ENCODE measurements at places on chromosomes 13 and 19.

GRCh38 chr19:16888629-16889365 is at the start of gene F2RL3:
TSS of gene F2RL3 (plus strand) at chr19:16888999. CDS start at chr19:16889190, 191 bp downstream.
- ATAC-seq: peak; percentile 32

DNA sequence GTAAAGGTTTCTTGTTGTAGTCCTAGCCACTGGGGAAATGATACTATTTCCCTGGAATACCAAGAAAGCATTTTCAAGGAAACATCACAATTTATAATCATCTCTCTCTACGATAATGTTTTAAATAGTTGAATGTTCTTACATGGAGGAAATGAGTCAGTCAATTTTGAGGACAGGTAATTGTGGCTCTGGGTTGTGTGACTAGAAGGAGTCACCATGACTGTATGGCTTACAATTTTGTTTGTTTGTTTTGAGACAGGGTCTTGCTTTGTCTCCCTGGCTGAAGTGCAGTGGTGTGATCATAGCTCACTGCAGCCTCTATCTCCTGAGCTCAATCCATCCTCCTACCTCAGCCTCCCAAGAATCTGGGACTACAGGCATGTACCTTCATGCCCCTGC is 47.4 kb downstream of the COG3 start:
- peak; percentile 72 for ATAC-seq

DNA sequence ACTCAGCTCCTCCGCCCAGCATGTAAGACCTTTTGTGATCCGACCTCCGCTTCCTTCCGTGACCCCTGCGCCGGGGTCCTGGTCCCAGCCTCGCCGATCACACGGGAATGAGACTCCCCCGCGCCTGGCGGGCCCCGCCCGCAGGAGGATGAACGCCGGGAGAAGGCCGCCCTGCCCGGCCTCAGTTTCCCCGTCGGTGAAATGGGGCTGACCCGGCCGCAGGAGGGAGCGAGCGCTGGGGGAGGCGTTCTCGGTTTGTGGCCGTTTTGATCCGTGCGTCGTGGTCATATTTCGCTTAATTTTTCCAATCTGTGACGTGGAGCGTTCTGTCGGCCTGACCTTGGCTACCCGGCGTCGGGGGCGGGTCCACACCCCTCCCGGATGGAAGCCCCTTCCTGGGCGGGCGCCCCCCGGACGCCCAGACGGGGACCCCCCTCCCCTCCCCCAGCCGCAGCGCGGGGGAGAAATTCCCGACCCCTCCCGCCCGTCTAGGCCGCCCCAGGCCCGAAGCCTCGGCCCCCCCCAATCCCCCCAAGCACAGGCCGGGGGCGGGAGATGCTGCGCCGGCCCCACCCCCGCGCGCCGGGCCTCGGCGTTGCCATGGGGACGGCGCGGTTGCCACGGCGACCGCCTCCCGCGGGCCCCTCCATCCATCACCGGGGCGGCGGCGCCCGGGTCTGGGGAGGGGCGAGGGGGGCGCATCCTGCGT is 11.1 kb downstream of the PALM start:
- ATAC-seq: no peak

DNA sequence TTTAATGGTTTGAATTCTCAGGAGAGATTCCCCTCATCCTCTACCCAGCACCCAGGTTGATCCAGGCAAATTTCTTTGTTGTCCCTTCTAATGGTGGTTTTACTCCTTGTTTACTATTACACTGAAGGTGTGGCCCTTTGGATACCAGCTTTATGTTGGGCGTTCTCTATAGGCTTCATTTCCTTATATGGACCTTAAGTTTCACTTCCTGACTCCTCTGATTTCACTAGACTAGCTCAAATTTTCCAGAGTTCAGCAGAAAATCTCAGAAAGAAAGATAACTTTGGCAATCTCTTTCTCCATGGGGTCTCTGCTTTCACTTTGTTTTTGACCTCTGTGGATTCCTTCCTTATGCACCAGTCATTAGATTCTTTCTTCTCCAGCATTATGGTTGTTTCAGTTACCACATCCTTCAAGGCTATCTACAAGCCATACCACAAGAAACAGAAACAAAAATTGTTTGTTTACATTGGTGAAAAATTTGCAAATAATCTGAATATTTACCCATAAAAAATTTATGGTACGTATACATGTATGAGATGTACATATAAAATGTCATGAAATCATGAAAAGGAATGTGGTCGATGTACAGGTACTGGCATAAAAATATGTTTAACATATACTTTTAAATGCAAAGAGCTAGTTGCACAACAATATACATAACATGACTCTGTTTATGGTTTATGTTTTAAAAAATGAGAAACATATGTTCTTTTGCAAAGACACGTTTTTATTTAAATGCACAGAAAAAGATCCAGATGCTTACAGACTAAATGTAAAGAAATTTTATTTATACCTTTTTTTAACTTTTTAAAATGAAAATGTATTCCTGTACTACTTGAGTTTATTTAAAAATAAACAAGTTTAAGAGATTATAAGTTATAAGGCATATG is 212.6 kb downstream of the LACC1 start:
- ATAC-seq: no peak

DNA sequence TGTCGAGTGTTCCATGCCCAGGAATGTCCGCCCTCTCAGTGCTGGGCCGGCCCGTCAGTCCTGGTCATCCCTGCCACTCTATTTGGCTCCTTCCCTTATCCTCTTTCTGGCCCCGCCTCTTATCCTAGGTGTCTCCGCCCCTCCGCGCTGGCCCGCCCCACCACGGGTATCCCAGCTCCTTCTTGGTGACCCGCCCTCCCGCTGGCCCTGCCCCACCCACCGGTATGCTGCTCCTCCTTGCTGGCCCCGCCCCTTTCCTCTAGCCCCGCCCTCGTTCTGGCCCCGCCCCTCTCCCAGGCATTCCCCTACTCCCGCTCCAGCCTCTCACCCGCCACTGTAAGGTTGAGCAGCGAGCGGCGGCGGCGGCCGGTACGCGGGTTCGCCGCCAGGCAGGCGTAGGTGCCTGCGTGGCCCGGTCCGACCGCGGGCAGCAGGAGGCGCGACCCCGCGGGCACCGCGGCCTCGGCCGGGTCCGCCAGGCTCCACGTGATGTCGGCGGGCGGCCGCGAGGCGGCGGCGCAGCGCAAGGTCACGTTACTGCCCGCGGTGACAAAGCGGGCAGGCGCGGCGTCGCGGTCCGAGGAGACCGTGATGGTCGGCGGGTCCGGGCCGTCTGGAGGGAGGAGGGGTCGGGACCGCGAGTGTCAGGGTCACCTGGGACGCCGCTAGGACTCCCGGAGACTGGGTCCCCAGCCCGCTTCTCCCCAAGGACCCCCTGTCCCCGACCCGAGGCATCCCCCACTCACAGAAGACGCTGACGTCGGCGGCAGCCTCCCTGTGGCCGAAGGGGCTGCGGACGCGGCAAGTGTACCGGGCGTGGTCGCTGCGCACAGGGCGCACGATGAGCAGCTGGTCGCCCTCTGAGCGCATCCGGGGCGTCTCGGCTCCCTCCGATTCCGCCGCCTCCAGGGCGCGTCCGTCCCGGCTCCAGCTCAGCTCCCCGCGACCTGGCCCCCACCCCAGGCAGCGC is 2.0 kb downstream of the VSIG10L start:
- ATAC-seq: peak; percentile 78

DNA sequence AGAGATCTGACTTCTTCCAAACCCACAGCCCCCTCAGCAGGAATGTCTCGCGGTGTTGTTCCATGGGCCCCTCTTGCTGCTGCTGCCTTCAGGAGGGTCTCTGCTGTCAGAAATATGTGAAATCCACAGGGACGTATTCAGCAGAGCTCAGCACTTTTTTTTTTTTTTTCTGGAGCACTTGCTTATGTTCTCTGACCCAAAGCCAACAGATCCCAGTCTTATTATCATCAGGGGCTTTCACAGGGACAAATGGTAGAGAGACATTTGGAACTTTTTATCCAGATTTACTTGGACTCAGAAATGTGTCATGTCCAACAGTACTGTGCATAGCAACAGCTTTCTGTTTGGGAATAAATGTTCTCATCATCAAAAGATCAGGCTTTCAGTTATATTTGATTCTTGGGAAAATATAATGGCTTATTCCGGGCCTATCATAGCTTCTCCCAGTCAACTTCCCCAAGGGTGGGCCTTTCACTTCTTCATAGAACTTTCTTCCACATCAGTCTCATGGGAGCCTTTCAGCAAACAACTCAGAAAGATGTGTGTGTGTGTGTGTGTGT is 332.7 kb downstream of the ZNF536 start:
- ATAC-seq: no peak

DNA sequence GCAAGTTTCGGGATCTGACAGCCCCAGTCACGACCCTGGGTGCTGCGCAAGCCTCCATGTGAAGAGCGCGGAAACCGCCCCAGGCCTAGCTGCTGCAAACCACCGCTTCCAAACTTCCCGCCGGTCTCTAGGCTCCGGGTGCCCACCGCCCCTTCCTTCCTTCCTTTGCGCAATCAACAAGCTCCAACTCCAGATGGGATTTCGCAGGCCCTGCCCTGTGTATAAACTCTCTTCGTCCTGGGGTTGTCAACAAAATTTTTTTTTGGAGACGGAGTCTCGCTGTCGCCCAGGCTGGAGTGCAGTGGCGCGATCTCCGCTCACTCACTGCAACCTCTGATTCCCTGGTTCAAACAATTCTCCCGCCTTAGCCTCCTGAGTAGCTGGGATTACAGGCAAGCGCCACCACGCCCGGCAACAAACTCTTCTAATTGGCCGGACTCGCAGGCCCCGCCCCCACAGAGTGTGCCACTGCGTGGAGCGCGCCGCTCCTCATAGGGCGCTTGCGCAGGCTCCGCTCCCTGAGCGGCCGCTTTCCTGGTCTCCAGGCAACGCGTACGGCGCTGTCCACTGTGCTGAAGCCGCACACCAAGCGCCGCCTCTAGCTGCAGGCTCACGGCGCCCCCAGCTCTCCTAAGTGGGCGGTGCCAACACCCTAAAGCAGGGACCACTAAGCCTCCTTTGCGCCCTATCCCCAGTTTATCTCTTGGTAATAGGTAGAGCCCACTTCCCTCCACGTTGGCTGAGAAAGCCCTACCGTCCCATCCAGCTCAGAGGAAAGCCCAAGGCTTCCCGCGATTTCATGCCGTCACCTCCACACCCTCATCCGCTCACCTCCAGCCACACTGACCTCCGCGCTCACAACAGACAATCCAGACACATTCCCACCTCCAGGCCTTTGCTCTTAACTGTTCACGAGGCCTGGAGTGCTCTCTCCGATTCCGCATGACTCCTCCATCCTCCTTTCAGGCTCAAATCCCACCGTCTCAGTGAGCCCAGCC is 5.5 kb upstream of the QTRT1 start:
- peak; percentile 95 for ATAC-seq

- no peak for ATAC-seq
Measured at GRCh38 chr13:44867825-44868224, 121.4 kb downstream of the NUFIP1 start.

DNA sequence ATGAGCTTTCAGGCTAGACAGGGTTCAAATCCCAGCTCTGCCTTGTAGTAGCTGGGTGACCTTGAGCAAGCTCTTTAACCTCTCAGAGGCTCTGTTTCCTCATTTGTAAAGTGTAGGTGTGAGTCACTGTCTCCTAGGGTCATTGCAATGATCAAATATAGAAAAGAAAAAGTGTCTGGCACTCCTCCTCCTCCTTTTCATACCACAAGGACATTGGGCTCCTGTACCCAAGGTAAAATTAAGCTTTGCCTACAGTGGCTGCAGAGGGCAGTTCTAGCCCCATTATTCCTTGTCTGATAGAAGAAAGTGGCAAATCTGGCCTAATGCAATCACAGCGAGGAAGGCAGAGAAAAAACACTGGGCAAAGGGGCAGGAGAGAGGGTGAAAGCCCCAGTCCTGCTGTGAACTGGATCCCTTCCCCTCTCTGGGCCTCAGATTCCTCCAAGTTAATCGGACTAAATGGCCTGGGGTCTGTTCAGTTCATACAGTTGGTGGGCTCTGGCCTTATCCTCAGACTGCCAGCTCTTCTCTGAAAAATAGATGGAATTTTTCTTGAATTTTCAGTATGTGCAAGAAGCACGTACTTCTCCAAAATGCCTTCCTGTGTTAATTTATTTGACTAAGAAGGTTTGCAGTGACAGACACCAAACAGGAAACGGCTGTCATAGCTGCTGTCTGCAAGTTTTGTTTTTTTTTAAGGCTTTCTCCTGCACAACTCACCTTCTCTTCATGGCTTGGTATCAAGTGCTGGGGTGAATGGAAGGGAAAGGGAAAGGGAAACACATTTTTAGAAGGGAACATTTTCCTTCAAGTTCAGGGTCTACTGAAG is 35.3 kb downstream of the RGCC start:
- ATAC-seq: peak; percentile 73

DNA sequence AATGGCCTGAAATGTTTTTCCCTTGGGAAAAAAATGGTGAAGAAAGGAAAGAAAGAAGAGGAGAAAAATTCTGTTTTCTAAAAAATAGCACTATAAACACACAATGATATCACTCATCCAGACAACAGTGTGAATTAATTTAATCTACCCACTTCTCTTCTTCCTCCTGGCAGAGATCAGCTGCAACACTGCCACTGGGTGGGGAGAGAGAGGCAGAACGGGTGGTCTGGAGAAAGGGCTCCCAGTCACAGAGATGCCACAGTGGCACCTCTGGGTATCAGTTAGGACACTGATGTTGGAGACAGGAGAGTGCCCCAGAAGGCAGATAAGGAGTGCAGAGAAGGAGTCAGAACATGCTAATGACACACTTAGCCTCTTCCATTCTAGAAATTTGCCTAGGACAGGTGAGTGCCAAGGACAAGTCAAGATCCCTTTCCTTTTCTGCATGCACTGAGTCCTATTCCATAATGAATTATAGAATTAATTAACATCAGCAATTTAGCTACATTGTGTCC is 168.6 kb downstream of the SUCLA2 start:
- no peak for ATAC-seq

- no peak for ATAC-seq
Measured at GRCh38 chr19:55594996-55595545, 4.2 kb downstream of the FIZ1 start.

DNA sequence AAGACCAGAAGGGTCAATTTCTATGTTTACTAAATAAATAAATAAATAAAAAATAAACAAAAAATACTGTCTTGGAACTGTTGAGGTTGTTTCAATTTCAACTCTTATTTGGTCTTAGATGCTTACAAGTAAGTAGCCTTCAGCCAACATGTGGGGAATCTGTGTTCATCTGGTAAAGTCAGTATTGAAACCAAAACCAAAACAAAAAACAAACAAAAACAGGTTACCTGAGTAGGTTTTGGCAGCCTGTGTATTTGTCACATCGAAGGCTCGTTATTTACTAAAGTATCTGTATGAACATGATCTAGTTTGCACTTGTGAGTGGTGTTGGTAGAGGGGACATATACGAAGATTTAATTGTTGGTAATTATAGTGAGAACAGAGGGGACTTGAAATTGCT is 471.5 kb downstream of the SLITRK5 start:
- ATAC-seq: no peak

All from activated CD4-positive, CD25-positive, alpha-beta regulatory T cell treated with anti-CD3 and anti-CD28 coated beads, Interleukin-2, amount 50 U/mL, for 24 hours (primary cell).